ENCODE measurements at places on chromosomes 3 and 15.

GRCh38 chr3:48429317-48429959 lies 448 bp downstream of the PLXNB1 start:
- peak; percentile 80 for DNase-seq

DNA sequence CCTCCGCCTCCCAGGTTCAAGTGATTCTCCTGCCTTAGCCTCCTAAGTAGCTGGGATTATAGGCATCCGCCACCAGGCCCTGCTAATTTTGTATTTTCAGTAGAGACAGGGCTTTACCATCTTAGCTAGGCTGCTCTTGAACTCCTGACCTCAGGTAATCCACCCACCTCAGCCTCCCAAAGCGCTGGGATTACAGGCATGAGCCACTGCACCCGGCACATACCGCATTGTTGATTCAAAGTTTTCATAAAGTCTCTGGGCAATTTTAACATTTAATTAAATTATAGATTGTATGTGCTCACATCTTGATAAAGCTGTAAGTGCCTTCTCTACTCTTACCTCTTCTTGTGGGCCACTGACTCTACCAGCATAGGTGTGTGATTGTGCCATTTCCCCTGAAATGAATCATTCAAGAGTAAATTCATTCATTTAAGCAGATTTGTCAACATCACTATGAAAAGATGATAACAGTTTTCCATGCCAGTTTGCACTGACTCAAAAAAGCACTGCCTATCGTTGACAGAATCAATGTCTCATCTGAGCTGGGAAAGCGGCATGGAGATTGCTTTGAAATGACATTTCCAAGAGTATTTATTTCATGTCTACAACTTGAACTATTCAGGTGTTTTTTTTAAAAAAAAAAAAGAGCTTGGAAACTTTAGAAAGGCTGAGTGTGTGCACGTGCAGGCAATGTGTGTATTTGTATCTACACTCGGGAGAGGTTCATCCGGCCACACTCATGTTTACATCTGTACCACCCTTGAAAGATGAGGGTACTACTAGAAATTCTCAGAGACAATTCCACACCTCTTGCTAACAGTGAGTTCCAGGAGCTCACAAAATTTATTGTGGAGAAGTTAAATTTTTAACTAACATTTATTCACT lies 3.5 kb downstream of the BCL2A1 start:
- DNase-seq: no peak

GRCh38 chr3:55818485-55818884 lies 331.4 kb upstream of the WNT5A start:
- DNase-seq: no peak

GRCh38 chr3:140467104-140467577 lies 210.7 kb upstream of the TRIM42 start:
- no peak for DNase-seq

DNA sequence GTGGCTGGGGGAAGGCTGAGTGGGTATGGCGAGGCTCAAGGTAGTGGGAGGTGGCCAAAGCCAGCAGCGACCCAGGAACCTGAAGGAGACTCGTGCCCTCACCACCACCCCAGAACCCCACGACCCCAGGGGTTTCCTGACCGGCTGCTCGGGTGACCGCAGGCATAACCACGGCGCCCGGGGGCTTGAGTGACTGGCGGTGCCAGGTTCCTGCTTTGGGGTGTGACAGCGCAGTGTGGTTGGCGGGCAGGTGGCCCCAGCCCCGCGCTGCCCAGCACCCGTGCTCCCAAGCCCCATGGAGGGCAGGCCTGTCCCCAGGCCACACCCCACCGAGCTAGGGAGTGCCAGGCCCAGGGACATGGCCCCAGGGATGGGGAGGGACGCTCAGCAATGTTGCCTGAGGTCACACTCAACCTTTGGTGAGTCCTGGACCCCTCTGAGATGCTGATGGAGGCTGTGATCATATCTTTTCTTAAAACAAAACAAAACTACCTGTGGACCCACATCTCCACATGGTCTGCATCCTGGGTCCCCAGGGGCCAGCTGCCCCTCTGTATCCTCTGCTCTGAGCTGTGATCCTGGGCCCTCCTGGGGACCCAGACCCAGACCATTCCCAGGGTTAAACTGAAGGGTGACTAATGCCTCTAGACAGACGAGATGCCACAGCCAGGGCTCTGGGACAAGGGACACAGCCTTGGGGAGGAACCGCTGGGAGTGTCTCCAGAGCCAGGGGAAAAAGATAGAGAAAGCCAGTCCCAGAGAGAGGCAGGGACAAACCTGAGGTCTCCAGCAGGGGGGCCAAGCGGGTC lies 13.0 kb downstream of the DNAJB8 start:
- no peak for DNase-seq

DNA sequence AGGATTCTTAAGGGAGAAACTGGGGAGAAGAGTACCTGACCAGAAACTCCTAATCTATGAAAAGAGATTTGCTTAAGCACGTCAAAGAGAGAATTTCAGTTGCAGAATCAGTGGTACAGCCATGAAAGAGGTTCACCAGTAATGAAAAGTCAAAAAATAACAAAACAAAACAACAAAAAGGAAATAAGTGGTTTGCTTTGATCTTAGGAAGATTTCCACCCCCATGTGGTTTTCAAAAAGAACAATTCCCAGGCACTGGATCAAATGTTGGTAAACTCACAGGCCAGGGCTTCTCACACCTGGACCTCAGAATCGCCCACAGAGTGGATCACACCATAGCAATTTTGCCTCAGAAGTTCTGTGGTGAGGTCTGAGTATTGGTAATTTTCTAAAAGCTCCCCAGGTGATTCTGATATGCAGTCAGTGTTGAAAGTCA lies 67.5 kb downstream of the TMEM39A start:
- no peak for DNase-seq

DNA sequence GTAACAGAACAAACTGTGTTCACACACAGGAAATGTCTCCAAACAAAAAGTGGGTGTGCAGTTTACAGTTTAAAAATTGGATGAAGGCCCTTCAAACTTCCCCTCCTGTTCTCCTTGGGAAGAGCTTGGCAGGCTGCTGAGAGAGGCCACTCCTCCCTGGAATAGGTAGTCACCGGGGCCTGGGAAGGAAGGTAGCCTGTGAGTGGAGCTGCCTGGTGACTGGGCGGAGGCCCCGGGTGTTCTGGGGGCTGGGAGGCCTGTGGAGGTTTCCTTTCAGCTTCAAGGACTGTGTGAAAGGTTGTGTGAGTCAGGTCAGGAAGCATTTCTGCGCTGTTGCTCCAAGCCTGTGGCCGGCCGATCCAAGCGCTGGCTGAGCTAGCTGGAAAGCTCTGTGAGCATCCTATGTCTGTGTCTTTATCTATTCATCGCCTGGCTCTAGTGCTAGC lies 14.1 kb downstream of the SLCO3A1 start:
- DNase-seq: peak; percentile 73

DNA sequence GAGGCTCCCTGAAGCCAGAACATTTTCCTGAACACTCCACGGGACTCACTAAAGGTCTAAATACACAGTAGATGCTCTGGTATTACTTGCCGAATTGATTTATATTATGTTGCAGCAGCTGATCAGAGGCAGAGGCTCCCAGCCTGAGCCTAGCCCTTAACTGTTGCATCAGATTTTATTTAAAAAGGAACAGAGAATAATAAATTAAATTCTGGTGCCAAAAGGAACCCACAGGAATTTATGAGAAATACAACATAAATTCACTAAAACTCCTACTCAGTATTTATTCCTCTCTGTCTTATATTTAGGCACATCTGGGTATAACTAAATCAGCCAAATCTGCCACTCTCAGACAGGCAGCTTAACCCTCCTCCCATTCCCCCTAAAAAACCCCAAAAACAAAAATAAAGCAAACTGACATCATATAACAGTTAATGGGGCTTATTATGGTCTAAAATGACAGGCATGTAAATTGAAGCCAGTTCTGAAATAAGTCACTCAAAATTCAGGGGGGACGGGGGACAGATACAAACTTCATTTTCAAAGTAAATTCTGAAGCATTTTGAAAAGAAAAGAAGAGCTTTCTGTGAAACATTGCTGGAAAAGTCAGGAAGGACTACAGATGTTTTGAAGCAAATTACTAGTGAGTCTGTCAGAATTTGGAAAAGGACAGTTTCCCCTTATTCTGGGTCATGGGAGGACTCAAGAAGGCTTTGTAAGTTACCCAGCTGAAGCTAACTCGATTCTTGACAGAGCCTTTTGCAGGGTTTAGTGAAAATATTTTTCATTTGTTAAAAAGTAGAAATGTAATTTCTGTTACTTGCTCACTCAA lies 53.8 kb upstream of the CORO2B start:
- DNase-seq: no peak

DNA sequence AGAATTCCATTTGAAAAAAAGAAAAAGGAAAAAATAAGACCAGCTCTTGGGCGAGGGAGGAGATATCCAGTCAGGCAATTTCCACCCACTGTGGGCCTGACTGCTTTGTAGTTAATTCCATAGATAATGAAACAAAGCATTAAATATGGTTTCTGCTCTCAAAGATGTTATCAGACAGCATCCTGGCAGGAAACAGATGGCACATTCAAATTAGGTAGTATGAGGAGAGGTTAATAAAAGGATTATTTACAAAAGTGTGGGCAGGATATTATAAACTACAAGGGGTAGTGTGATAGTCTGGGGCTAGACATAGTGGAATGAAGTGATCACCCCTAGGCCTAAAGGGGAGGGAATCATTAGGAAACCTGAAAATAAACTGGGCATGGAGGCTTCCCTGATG lies 193.2 kb downstream of the CLSTN2 start:
- DNase-seq: no peak
